ENCODE measurements at places on chromosomes 3 and 15.

DNA sequence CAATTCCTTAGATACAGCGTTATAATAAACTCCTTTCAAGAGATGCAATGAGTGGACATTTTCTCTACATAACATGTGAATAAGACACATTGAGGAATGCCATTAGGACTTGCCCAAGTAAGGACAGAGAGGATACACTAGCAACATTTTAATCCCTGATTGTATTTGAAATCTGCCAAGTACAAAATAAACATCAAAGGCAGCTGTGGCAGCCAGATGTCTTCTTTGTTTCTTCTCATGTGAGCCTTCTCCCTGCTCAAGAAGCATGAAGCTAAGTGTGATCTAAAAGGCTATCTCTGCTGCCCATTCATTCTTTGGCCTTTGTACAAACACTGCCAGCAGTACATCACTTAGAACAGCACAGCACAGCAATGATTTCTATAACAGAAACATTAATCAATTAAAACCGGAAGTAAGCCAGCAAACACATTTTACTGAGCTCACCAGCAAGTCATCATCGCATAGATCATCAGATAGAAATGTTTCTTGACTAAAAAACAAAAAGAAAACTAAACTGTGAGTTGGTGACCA lies 364.0 kb downstream of the CNTN6 start:
- DNase-seq, result no peak

DNA sequence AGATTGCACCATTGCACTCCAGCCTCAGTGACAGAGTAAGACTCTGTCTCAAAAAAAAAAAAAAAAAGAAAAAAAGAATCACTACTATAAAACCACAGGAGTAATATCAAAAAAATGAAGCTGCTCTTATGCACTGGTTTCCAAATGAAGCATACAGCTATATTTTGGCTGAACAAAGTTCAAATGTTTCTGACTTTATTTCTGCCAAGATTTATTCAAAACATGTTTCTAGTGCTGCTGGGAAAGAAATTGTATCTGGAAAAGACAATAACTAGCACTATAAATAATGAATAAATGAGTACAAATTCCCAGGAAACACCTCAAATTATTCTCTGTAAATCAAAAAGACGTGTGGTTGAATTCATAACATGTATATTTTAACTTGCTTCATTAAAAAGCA lies 102.5 kb upstream of the MME start:
- no peak for DNase-seq

- no peak for DNase-seq
These were observed 1.8 kb downstream of the PRR23E start for GRCh38 chr3:127194601-127195187.

GRCh38 chr3:107523289-107523538 lies 452 bp downstream of the BBX start:
- peak; percentile 25 for DNase-seq
